A172 (cell line): ENCODE measurements at places on chromosomes 12 and 14.
A peak's percentile ranks its signal among the peaks of the same experiment; 100 is the strongest.

DNA sequence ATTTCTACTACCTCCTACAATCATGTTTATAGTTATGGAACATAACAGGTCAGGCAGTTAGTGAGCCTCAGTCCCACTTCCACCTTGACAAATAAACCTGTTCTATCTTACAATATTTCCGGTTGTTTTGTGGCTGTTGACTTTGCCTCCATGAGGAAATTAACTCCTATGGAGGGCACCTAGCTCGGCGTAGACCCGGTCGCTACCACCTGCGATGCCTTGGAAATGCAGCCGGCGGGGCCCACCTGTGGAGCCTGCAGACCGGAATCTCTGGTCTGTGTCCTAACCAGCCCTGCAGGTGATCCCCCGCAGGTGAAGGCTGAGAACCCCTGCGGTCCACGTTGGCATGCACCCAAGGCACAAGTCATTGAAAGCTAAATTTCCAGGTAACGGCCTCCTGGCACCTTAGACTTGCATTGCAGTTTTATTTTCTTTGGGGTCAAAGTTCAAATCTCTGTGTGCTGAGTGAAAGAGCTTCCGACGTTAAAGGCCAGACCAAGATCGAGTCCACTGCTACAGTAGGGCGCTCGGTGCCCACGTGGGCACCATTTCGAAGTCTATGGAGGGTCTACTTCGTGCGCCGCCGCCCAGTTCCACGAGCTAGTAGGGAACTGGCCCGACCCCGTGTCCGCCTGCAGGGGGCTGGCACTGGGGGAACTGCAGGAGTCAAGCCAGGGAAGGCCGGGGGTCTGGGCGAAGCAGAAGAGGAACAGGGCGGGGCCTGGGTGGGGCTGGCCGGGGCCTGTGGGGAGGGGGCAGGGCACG lies 782 bp upstream of the PIWIL1 start:
- DNase-seq, result no peak

GRCh38 chr12:106251631-106252455 lies 4.0 kb upstream of the CKAP4 start:
- DNase-seq, result peak; percentile 40

GRCh38 chr12:57895389-57896114 lies 45.8 kb upstream of the ATP23 start:
- DNase-seq, result no peak

DNA sequence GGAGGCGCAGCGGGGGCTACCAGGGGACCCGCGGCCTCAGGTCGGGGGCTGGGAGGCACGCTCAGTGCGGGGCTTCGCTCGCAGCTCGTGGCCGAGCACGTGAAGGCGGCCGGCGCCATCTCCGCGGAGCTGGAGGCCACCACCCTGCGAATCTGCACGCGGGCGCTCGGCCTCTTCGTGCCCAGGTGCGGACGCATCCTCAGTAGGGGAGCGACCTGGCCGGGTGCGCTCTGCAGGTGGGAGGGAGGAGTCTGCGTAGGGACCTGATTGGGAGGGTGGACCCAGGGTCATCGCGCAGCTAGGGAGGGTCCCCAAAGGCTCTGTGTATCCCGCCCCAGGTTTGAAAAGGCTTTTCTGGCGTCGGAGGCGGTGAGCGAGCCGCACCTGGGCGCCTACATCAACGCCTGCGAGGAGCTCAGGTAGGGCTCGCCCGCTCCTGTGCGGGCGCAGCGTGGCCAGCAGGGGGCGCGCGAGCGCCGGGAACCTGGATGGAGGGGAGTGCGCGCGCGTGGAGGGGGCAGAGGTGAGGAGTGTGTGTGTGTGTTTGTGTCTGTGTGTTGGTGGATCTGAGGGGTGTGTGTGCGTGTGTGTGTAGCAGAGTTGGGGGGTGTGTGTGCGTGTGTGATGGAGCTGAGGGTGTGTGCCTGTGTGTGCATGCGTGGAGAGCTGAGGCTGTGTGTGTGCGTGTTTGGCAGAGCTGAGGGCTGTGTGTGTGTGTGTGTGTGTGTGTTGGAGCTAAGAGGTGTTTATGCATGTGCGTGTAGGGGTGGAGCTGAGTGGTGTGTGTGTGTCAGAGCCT lies 10.3 kb downstream of the EXOC3L4 start:
- DNase-seq, result no peak

- DNase-seq, result no peak
Measured at GRCh38 chr12:123069436-123070266, 81.2 kb downstream of the PITPNM2 start.

GRCh38 chr12:47894652-47895051 lies 10.1 kb downstream of the VDR start:
- no peak for DNase-seq

- DNase-seq, result no peak
Measured at GRCh38 chr14:47746986-47747385, 71.6 kb upstream of the MDGA2 start.
